ENCODE measurements at places on chromosomes 12 and 14. TPM values are rescaled to one million over a fixed set of nuclear protein-coding genes. Genes with fewer than 3 reads are reported as not detected.

- DNase-seq = no peak
These were observed 106.9 kb upstream of the HIF1A start for GRCh38 chr14:61588419-61588901.

GRCh38 chr12:108017472-108018057 is 111.5 kb upstream of the WSCD2 start:
- no peak for DNase-seq

DNA sequence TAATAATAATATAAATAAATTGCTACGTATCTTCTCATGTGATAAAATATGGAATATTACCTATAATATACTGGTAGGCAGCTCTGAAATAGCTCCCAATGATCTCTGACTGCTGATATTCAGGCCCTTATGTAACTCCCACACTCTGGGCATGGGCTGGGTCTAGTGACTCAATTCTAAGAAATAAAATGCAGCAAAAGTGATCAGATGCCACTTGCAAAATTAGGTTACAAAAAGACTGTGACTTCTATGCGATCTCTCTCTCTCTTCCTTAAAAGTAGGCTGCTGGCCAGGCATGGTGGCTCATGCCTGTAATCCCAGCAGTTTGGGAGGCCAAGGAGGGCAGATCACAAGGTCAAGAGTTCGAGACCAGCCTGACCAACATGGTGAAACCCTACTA is 10.3 kb upstream of the CACNB3 start:
- no peak for DNase-seq

GRCh38 chr12:8037947-8038346 is 5.4 kb downstream of the FOXJ2 start:
- no peak for DNase-seq

GRCh38 chr12:64103825-64104740 is 118.0 kb downstream of the KICS2 start:
- DNase-seq = no peak

DNA sequence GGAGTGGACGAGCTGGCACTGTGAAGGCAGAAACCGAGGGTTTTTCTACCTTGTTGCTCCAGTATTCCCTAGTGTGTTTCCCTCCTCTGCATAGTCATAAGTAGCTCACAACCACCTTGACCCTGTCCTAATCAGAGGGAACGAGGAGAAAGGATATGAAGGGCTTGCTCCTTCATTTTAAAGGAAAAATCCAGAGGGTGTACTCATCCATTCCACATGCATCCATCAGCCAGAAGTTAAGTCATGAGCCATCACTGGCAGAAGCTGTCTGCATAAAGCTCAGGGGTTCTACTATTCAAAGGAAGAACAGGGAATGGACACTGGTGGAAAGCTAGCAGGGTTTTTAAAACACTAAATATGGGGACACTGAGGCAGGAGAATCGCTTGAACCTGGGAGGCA is 84.3 kb upstream of the FOXN3 start:
- no peak for DNase-seq

LPAR5 gene
- 2.8 TPM for total RNA-seq

Measured in lung (tissue), 17 donors.